T-helper 2 cell (primary cell): ENCODE measurements at places on chromosomes 11 and 22.

GRCh38 chr11:75279273-75279672 is 38.7 kb downstream of the TPBGL start:
- DNase-seq, result no peak

DNA sequence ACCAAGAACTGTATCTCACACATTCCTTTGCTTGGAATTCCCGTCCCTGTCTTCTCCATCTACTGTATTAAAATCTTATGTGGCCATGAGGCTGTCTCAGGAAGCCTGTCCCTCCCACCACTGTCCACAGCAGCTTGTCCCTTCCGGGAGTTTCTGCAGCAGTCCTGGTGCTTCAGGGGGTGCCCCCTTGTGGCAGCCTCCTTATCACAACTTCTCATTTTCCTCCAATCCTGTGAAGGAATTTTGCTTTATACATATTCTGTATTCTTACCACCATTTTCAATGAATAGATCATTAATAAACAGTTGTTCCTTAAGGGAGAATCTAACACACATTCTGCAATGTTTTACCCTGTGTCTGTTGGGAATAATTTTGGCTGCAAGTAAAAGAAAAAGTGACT is 220.4 kb upstream of the RAG2 start:
- no peak for DNase-seq

- peak; percentile 75 for DNase-seq
These were observed 774 bp upstream of the E2F8 start for GRCh38 chr11:19241260-19242178.

DNA sequence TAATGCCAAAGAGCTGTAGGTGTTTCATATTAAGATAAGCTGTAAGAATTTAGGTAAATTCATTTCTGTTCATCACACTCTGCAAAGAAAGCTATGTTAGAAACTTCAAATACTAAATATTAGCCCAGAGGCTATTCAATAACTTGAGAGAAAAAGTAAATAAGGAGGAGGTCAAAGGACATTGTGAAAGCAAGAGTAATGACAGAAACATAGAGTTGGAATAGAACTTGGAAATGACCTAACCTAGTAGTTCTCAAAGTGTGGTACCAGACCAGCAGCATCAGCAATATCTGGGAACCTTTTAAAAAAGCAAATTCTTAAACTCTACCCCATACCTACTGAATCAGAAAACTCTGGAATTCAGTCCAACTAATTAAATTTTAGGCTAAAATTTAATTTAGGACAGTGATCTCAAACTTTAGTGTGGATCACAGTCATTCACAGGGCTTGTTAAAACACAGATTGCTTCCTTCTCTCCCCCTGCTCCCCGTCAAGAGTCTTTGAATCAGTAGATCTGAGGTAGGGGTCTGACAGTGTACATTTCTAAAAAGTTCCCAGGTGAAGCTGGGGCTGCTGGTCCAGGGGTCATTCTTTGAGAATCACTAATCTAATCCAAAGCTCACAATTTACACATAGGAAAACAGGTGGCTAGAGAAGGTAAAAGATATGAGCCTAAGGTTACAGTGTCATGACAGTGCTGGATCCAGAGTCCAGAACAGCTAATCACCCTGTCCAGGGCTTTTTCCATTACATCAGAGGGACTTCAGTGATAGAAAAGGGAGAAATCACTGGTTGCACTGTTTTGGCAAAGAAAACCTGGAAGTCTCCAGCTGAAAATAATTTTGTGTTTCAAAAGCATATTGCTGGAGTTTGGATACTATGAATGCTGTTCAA is 241.1 kb downstream of the SOX6 start:
- no peak for DNase-seq

DNA sequence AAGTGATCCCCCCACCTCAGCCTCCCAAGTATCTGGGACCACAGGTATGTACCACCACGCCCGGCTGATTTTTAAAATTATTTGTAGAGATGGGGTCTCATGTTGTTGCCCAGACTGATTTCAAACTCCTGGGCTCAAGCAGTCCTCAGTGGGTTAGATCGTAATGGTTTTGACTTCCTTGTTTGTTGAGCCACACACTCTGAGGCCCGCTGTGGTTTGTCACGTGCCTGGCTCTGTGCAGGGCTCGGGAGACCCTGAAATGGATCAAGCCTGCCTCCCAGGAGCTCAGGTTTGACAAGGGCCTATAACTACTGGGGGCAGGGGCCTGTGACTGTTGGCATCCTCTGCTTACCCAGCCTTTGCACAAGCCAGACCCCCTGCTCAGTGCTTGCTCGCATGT is 68.1 kb downstream of the MPPED1 start:
- no peak for DNase-seq

- DNase-seq, result no peak
These were observed 16.1 kb upstream of the ARHGEF17 start for GRCh38 chr11:73291781-73292524.

GRCh38 chr11:75667831-75668450 is 897 bp downstream of the MAP6 start:
- DNase-seq, result no peak

DNA sequence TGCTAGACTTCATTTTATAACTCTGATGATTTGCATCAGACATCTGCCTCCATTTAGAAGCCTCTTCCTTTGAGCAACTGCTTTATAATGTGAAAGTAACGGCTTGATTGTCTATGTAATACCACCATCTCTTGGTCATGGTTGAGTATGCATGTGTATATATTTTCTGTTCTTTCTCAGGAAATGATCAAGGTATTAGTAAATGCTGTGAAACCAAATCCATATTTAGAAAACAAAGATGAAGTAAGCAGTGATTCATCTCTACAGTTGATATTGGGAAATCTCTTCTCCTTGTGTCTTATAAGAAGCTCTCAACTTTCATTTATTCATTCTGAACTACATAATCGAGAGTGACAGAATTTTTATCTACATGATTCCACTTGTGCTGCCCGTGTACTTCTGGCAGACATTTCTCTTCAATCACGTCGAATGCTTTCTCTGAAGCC is 104.6 kb upstream of the ANO3 start:
- DNase-seq, result no peak

DNA sequence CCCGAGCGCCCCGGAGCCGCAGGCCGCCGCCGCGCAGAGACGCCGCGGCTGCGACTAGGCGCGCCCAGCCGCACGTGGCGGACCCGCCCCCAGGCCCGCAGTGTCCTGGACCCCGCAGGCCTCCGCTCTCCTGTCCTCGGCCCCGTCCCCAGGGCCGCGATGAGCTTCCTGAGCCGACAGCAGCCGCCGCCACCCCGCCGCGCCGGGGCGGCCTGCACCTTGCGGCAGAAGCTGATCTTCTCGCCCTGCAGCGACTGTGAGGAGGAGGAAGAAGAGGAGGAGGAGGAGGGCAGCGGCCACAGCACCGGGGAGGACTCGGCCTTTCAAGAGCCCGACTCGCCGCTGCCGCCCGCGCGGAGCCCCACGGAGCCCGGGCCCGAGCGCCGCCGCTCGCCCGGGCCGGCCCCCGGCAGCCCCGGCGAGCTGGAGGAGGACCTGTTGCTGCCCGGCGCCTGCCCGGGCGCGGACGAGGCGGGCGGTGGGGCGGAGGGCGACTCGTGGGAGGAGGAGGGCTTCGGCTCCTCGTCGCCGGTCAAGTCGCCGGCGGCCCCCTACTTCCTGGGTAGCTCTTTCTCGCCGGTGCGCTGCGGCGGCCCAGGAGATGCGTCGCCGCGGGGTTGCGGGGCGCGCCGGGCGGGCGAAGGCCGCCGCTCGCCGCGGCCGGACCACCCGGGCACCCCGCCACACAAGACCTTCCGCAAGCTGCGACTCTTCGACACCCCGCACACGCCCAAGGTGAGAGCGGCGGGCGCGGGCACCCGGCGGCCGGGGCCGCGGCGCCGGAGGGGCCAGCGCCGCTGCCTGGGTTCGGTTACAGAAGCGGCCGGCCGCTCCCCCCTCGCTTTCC is 528 bp downstream of the WEE1 start:
- DNase-seq, result no peak

DNA sequence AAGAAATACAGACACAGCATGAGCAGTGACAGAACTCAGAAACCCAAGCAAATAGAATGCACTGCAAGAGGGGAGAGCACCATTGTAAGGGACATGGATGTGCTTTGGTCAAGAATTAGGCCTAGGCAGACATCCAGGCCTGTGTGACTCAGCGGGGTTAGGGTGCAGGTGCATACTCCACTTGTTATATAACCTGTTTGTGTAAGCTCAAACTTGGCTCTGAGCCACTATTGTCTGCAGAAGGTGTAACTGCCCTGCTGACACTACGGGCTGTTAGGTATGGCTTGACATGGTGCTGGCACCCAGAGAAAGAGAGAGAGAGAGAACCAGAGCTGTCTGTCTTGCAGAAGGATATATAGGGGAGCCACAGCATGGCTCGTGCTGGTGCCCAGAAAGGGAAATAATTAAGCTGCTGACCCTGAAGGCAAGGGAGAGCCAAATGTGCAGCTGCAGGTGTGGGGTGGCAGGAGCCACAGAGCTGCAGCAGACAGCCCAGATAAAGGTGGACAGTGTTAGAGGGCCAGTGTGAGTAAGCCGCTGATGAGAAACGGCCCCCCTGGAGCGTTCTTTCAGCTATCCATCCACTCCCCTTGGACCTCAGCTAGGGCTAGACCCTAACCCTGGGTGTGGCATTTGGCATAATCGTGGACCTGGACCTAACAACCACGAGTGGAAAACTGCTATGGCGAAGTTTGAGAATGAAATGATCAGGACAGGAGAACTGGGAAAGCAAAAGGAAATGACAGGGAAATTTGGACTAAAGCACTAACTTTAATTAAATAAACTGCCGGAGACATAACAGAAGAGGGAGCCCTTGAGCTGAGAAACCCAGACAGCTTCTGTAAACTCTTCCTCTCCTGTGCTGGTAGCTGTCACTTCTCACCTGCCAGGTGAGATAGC is 253.0 kb upstream of the CCDC179 start:
- no peak for DNase-seq

GRCh38 chr11:15976433-15977045 is 379.8 kb downstream of the SOX6 start:
- DNase-seq, result no peak
